Left forelimb (tissue), 1 donor: ENCODE measurements at places on chromosomes 11 and 22.

GRCh38 chr11:12846786-12847615 is 162.1 kb upstream of the RASSF10 start:
- no peak for DNase-seq

DNA sequence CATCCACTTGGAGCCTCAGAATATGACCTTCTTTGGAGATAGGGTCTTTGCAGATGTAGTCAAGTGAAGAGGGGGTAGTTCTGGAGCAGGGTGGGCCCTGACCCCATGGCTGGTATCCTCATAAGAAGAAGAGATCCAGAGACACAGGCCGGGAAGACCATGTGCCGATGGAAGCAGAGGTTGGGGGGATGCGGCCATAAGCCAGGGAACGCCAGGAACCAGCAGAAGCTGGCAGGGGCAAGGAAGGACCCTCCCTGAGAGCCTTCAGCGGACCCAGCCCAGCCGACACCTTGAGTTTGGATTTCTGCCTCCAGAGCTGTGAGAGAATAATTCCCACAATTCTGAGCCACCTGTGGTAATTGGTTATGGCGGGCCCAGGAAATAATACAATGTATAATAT is 26.1 kb upstream of the SMIM38 start:
- peak; percentile 42 for DNase-seq

GRCh38 chr11:11435635-11436034 is 82.6 kb upstream of the CSNK2A3 start:
- no peak for DNase-seq

GRCh38 chr22:21928048-21928447 is 24.6 kb downstream of the PPM1F start:
- DNase-seq: no peak

- DNase-seq: no peak
Observed at GRCh38 chr11:73963861-73964260, 13.0 kb downstream of the DNAJB13 start.

DNA sequence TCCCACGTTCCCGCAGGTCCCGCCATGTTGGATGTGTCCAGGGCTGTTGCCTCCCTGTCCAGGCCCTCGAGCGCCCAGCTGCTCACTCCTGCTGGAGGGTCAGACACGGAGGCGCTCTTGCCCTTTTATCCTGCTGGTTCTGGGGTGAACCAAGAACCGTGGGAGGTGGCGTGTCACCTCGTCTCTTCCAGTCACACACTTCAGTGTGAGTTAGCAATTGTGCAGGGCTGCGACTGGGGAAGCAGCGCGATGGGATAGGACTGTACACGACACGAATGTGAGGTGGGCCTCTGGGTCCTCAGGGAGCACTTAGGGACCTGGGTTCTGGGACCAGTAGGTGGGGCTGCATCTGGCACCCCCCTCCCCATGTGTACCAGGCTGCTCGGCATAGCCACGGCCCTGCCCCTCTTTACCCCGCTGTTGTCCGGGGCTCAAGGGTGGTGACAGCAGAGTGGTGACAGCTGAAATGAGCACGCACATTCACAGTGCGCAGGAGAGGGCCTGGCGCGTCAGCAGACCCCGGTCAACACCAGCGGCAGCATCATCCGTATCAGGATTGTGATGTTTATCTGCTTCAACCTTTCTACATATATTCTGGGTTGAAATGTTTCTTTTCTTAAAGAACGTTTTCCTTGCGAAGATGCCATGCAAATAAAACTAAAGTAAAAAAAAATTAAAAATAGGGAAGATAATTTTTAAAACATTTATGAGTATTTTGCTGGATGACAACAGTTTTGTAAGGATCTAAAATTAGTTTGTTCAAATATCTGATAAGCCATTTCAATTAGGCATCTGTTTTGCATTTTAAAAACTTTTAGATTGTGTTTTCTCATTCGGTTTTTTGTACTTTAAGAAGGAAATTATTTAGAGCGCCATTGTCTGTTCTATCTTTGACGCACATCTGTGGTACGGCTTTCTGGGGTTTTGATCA is 210.7 kb downstream of the TBC1D22A start:
- no peak for DNase-seq

DNA sequence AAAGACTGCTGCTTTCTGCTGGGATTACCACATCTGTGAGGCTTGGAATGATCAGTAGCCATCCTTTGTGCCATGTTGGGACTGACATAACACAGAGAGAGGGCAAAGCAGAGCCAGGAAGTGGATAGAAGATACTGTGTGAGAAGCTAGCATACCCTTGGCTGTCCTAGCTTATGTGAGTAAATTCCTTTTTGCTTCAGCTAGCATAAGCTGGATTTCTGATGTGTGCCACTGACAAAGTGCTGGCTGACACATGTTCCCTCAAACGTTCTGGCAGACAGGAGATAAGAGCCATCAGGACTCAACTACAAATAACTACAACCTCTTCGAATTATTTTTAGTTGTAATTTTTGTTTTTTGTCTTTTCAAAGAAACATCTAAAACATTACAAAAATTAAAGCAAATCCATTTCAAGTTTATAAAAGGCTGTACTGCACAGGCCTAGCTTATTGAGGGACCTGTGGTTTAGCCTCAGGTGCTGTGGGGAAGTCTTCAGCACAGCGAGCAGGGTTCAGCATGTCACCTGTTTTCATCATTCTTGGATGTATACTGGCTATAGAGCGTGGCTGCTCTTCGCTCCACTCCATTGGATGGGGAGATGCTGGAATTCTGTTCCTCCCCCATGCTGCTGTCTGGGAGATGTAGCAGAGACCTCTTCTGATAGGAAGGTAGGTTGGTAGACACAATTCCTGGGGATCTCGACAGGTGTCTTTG is 120.9 kb downstream of the SWAP70 start:
- DNase-seq: no peak

- DNase-seq: no peak
Observed at GRCh38 chr22:43723816-43724215, 88.3 kb downstream of the EFCAB6 start.

DNA sequence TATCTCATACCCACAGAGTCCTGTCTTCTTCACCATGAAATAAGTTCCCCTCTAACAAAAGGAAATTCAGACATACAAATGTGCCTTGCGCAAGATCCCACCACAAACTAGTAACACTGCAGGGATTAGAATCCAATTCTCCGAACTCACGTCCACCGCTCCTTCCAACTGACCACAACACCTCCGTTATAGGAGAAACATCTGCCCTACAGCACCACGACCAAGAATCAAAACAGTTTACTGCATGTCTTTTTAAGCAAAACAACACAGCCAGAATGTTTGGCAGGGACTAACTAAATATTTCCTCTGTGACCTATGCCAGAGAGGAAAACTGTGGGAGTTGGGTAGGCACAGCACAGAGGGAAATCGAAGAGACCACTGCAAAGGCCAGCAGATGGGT is 72.7 kb upstream of the AKIP1 start:
- no peak for DNase-seq

DNA sequence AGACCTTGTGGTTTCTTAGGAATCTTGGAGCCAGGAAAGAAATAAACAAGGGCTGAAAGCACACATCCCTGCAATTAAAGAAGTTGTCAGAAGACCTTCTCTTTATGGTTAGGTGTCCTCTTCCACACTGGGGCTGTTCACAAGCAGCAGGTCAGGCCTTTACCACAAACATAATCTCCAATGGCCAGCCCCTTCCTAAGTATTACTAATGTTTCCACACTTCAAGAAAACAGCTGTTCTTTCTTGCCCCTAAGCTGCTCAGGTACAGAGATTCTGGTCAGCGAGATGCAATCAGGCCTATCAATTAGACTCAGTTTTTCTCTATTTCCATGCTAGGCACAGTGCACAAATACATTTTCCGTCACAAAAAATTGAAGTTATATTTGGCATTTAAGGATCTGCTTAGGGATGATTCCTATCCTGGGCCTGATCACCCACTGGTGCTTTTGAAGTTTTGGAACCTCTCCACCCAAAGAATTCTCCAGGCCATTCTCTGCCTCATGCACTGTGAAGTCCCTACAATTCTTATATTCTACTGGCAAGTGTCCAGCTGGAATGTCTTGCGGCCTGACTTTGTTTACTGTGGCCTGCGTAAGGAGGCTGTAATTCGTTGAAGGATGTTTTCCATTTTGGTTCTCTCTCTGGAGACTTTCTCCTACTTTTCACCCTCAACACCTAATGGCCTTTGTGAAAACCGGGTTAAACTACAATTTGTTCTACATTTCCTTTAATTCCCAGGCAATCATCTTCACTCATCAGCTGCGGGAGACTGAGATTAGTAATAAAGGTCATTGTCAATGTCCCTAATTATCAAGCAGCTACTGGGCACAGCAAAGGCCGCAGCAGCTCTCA is 5.1 kb downstream of the PRAME start:
- DNase-seq: no peak

DNA sequence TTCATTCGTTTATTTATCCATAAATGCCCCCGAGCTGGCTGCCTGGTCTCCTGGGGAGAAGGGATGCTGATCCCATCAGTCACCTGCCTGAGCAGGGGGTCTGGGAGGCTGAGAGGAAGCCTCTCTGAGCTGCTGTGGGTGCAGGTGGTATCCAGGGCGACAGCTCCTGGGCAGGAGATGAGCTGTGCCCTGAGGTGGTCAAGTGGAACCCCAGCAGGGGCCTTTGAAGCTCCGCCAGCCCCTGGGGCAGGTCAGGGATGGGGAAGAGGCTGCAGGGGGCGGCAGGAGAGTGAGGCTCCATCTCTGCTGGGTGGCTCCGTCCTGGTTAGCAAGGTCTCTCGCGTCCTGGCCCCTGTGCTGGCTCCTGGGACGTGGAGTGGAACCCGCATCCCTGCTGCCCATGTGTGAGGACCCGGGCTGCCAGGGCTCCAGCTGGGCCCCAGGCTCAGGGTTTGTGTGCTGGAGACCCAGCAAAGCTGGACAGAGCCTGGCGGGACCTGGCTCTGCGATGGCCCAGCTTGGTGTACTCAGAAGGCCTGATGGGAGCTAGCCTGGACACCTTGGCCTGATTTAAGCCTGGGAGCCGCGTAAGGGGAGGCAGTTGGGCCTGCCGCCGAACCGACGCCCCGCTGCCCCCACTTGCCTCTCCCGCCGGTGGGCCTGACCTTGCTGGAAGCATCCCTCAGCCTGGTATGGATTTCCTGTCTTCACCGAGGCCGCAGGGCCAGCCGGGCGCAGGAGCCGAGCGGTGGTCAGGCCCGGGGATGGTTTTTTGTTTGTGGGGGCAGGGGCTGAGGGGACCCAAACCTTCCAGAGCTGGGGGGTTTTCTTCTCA is 44.5 kb downstream of the RTN4R start:
- DNase-seq: no peak

DNA sequence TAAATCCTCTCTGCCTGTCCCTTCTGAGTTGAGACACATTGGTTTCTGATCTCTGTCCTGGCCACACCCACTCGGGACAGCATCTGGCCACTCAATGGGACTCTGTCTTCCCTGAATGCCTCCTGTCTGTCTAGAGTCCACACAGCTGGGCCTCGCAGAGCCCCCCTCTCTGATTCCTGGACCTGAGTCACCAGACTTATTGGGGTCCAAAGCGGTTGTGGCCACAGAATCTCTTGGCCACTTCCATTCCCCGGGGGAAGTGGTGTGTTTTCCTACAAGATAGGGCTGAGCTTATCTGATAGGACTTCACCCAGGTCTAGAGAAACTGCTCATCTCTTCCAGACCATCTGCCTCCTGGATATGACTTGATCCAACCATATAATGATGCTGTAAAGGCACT is 57.4 kb upstream of the WNT11 start:
- no peak for DNase-seq

DNA sequence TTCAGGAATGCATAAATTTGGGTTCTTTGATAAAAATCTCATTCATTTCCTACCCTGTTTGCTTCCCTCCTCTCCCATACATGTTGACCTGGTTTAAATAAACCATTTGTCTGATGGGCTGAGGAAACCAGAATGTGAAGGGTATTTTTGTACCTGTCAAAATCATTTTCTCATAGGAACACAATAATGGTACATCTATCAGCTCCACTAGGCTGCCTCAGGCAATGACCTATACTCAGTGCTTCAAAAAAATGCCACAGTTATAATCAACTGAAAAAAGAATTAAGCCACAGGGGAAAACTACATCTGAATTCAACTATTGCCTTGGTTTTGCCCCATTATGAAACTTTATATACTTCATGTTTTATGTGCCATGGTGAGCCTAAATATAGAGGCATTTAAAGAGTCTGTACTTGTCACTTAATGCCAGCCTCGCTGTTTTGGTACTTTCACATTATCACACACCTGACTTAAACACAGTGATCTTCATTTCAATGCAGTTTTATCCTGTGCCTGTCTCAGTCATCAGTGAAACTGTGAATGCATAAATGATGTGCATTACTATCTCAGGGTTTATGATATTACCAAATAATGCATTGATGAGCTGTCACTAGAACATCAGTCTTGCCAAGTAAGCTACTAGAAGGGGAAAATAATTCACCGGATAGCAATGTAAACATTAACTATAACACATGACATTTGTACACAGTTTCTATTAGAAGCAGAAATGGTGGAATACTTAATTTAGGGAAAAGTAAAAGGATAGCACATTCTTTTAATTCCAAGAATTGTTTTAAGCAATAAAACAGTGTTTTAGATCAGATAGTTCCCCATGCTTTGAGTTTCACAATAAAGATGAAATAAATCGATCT is 92.7 kb downstream of the MSANTD4 start:
- DNase-seq: no peak

DNA sequence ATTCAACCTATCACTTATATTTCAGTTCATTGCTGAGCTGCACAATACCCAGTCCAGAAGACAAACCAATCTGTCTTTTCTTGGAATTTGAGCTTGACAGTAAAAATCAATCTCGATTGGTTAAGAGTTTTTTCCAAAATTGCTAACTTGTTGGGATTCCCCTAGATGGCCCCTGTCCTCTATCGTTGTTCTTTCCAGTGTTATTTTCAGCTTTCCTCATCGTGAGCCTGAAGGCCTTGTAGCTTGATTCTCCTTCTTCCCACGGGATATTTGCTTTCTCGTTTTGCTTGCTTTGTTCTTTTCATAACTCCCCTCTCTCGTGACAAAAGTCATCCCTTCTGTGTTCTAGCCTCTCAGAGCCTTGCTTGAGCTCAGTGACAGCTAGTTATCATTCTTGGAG is 3.1 kb downstream of the OR8B8 start:
- no peak for DNase-seq

- no peak for DNase-seq
Observed at GRCh38 chr11:68002938-68003845, 705 bp downstream of the UNC93B1 start.

- DNase-seq: no peak
Observed at GRCh38 chr11:117509543-117509942, 181.9 kb downstream of the CEP164 start.

- DNase-seq: no peak
Observed at GRCh38 chr11:103520792-103521191, 411.6 kb downstream of the DYNC2H1 start.

DNA sequence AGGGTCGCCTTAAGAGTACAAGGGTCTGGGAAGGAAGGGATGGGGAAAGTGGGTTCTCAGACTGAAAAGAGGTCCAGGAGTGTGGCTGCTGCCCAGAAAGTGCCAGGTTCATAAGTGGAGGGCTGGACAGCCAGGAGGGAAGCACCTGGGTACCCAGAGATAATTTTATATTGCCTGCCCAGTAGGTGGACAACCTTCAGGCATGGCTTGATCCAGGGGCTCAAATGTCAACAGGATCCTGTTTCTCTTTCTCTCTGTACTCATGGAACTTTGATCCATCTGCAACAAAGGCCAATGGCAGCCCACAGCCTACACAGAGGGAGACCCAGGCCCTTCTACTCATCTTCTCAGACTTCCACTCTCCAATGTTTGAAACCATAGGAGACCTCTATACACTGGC is 80.5 kb upstream of the GRK3 start:
- no peak for DNase-seq

GRCh38 chr11:28152743-28153142 is 44.6 kb downstream of the METTL15 start:
- no peak for DNase-seq
